CD4-positive, alpha-beta memory T cell (primary cell): ENCODE measurements at places on chromosomes 4 and X.

GRCh38 chr4:182928061-182928460, 10.9 kb upstream of the DCTD start:
- no peak for DNase-seq

DNA sequence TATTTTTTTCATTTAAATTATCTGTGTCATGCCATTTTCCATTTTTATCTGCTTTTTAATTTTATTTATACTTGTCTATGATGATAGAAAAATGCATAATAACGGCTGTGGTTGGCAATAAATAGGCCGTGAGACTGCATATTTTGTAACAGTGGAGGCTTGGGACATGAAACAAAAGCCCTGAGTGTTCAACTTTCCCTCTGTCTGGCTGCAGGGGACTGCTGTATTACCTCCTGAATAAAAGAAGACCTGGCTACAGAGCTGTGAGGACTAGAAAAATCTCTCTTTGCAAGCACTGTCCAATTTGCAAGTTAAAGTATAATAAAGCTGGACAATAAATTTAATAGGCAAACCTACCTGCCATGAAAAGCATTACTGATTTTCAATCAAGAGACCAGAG, 82.1 kb downstream of the MAGEB10 start:
- no peak for DNase-seq

DNA sequence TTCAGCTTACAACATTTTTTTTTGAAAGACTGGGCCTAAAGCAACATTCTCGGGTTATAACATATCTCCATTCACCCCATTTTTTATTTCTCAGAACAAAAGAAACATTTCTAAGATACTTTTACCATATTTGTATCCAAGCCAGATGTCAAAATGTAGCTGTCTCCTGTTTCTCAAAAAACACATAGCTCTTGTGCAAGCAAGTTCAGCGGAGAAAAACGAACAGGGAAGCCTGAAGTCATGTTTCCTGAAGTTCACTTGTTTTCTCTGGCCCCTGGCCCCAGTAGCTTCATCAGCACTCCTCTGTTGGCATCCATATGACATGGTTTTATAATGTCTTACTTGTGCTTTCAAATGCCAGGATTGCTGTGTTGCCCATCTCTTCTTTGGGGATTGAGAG, 218.2 kb downstream of the BANK1 start:
- DNase-seq: no peak

- no peak for DNase-seq
Observed at GRCh38 chr4:71008196-71008595, 14.7 kb downstream of the DCK start.

GRCh38 chr4:18052158-18052557, 30.6 kb upstream of the LCORL start:
- no peak for DNase-seq

DNA sequence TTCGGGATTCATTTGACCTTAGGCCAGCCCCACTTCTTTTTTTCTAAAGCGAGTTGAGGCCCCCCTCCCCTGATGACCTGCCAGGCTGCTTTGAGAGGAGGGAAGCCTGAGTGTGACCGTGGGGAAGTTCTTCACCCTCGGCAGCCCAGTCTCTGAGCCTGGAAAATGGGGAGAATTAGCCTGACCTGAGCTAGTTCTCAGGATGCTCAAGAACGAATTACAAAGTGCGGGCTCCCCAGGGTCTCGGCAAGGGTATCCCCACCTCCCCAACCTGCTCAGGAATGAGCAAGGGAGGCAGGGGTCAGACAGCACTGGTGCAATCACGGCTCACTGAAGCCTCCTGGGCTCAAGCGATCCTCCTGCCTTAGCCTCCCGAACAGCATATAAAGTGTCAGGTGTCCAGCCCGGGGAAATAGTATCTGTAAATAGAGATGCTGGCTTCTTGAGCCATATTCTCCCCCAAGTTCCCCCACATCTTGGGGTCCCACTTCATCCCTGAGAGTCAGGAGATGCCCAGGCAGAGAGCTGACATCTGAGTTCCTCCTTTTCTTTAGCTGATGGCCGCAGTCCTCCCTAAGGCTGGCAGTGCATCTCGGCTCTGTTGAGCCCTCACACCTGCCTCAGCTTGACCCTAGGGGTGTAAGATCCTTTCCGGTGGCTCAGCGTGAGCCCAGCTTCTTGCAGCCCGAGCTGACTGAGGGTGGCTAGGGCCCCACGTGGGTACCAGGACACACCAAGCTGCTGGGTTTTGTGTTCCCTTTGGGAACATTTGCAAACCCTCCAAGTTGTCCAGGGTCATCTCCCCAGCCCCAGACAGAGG, 1.6 kb downstream of the DUSP9 start:
- no peak for DNase-seq

DNA sequence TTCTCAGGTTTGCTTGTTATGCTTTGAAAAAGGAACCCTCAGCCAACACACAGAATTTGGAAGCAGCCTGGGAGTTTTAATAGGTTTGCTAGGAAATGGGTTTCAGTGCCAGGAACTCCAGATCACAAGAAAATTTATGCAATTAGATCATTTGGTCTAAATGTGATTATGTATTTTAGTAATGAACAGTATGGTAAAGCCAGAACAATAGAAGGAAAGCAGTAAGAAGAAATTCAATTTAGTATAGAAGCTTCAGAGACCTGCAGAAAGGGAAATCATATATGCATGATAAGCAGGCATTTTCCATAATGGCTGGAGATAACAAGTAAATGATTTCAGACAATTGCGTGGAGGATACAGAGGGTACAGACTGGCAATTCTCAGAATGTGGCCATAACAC, 184.7 kb downstream of the KCNIP4 start:
- DNase-seq: no peak
